ENCODE measurements at places on chromosomes 5 and 9. TPM values are rescaled to one million over a fixed set of nuclear protein-coding genes. Genes with fewer than 3 reads are reported as not detected.

- H3K27ac ChIP-seq: no peak overlapping the region
- peaks cover 4% of the 10 kb centered on the region for H3K4me1 ChIP-seq
- H3K36me3 ChIP-seq: no peaks in the 10 kb centered on the region
- no peaks in the 10 kb centered on the region for H3K27me3 ChIP-seq
Observed at GRCh38 chr5:42842921-42843641, 31.4 kb upstream of the SELENOP start.

DNA sequence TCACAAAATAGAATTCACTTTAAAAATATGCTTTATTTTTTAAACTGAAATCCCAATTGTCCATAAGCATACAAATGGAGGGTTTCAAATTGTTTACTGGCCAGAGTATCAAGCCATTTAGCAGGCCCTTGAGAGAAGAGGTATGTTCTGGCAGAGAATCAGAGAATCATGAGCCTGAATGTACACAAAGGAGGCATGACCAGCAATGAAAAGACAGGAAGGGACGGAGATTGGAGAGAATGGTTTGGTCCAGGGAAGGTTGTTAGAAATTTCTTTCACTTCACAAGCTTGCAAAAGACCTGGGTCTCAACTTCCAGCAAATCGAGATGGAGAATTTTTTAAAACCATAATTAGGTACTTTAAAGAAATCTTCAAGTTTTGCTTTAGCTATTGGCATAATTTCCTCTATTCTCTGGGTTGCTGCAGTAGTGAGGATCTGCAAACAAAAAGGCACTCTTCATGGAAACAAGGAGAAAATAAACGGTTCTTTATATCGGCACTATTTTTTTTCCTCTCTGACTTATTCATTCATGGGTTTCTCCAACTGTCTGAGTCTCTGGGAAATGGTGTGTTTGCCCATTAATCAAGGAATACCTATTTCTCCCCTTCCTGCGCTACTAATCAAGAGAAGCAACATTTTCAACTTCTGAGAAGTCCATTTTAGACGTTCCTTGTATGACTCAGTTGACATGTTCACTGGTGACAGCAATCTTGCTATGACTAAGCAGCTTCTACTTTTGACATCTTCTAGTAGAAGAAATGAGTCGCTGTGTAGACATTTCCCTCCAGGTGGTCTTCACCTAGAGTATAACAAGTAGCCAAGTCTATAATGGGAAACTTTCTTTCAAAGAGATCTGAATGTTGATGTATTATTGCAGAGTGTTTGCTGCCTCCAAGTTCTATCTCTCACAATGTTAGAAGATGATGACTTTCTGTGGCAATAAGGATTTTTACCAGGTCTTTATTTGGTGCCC, 23.1 kb upstream of the ERCC6L2 start:
- H3K36me3 ChIP-seq: no peaks in the 10 kb centered on the region
- no peak overlapping the region for H3K4me3 ChIP-seq
- H3K4me1 ChIP-seq: peaks cover 11% of the 10 kb centered on the region
- H3K27me3 ChIP-seq: no peaks in the 10 kb centered on the region

GRCh38 chr5:85148701-85149100, 764.0 kb upstream of the EDIL3 start:
- no peaks in the 10 kb centered on the region for H3K36me3 ChIP-seq
- H3K4me1 ChIP-seq: no peaks in the 10 kb centered on the region
- no peak for DNase-seq
- no peak overlapping the region for H3K4me3 ChIP-seq

- H3K27me3 ChIP-seq: no peaks in the 10 kb centered on the region
- DNase-seq: no peak
- H3K27ac ChIP-seq: peak overlapping the region; percentile 14
- H3K36me3 ChIP-seq: peaks cover 4% of the 10 kb centered on the region
- peaks cover 29% of the 10 kb centered on the region for H3K4me1 ChIP-seq
Observed at GRCh38 chr9:129171993-129172751, 5.9 kb downstream of the IER5L start.

Gene SPRY4
- 10.3 TPM for total RNA-seq

DNA sequence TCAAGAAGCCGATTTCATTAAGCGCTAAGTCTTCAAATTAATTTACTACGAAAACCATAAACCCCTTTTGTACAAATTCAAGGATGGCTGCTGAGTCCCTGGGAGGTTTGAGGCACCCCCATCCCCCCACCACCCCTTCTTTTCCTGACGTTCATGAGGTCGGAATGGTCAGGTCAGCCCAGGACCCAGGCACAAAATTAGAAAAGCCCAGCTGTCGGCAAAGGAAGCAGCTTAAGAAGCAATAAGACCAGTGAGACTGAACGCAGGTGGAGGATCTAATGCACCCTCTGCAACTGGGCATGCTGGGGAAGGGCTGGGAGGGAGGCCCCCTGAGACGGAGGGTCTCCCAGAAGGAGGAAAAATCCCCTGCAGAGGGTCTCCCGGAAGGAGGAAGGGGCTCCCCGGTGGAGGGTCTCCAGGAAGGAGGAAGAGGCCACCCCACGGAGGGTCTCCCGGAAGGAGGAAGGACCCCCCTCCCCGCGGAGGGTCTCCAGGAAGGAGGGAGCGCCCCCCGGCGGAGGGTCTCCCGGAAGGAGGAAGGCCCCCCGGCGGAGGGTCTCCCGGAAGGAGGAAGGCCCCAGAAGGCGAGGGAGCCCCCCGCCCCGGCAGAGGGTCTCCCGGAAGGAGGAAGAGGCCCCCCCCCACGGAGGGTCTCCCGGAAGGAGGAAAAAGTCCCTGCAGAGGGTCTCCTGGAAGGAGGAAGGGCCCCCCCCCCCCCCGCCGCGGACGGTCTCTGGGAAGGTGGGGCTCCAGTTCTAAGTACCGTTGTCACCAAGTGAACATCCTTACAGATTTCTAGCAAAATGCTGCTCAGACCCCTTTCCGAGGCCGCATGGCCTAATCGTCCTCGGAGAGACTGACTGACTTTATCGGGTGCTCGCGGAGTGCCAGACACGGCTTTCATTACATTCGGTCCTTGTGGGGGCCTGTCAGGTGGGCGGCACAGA, 74.4 kb upstream of the FCN1 start:
- H3K27me3 ChIP-seq: no peaks in the 10 kb centered on the region
- no peak overlapping the region for H3K27ac ChIP-seq
- H3K4me1 ChIP-seq: no peaks in the 10 kb centered on the region
- DNase-seq: no peak
- H3K4me3 ChIP-seq: no peak overlapping the region
- H3K36me3 ChIP-seq: no peaks in the 10 kb centered on the region

Gene HAVCR2
- total RNA-seq: under 0.01 TPM

- peaks cover 10% of the 10 kb centered on the region for H3K4me1 ChIP-seq
- peak overlapping the region; percentile 29 for H3K27ac ChIP-seq
- no peaks in the 10 kb centered on the region for H3K27me3 ChIP-seq
- DNase-seq: no peak
- no peaks in the 10 kb centered on the region for H3K36me3 ChIP-seq
- no peak overlapping the region for H3K4me3 ChIP-seq
Observed at GRCh38 chr9:77953590-77953989, 78.0 kb downstream of the GNAQ start.

Gene CSF1R
- total RNA-seq: 0.36 TPM

DNA sequence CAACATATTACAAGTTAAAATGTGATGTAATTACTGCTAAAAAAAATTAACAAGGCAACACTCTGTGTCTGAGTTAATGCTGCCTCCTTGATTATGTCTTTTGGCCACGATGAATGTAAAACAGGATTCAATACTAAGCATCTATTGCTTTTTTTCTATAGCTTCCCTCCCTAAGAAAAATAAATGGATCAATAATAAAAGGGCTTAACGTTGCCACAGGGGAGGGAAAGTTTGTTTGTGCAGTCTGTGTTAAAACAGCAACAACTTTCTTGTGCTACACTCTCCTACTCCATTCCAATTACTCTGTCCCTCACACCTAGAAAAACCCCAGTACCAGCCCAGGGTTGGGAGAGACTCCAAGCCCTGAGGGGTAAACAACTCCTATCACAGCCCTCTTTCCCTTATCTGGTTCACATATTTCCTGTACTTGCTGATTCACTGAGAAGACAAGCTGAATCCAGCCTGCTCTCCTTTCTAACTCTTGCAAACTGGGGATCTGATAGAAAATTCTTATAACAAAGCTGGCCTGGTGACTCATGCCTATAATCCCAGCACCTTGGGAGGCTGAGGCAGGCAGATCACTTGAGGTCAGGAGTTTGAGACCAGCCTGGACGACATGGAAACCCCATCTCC, 44.8 kb downstream of the PTPN3 start:
- no peak overlapping the region for H3K27ac ChIP-seq
- H3K4me3 ChIP-seq: no peak overlapping the region
- no peaks in the 10 kb centered on the region for H3K27me3 ChIP-seq
- peaks cover 2% of the 10 kb centered on the region for H3K4me1 ChIP-seq

Gene ZDHHC11B
- not detected for total RNA-seq

DNA sequence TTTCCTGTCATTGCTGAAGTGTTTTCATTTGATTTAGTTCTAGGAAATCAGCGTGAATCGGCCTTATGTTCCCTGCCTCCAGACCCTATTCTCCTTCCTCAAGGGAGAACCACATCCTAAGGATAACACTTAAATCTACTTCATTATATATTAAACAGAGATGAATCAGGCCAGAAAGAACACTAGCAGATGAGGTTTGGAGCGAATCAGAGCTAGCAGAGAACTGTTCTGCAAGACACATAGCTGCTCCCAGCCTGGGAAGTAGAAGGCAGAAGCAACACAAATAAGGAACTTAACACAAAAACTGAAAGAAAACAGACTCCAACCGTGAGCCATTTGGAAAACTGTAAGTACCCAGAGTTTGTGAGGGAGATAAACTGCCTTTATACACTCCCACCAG, 718.2 kb downstream of the SEMA5A start:
- no peak overlapping the region for H3K4me3 ChIP-seq
- peak overlapping the region; percentile 75 for H3K27ac ChIP-seq
- H3K4me1 ChIP-seq: peaks cover 25% of the 10 kb centered on the region
- peak; percentile 57 for DNase-seq

- no peak overlapping the region for H3K27ac ChIP-seq
- no peak for DNase-seq
- no peaks in the 10 kb centered on the region for H3K27me3 ChIP-seq
- H3K36me3 ChIP-seq: no peaks in the 10 kb centered on the region
- no peaks in the 10 kb centered on the region for H3K4me1 ChIP-seq
Observed at GRCh38 chr9:85510830-85511504, 230.8 kb downstream of the AGTPBP1 start.

- DNase-seq: no peak
- no peak overlapping the region for H3K4me3 ChIP-seq
- H3K36me3 ChIP-seq: peaks cover 33% of the 10 kb centered on the region
- H3K27ac ChIP-seq: no peak overlapping the region
- no peaks in the 10 kb centered on the region for H3K4me1 ChIP-seq
Observed at GRCh38 chr9:130639124-130639765, 25.1 kb upstream of the PRDM12 start.

Gene FOXD4L3
- total RNA-seq: not detected

- peaks cover 43% of the 10 kb centered on the region for H3K36me3 ChIP-seq
- DNase-seq: peak; percentile 78
- H3K27ac ChIP-seq: peak overlapping the region; percentile 60
- no peaks in the 10 kb centered on the region for H3K27me3 ChIP-seq
Observed at GRCh38 chr5:179795863-179796833, 2.4 kb downstream of the LTC4S start.

Gene F2RL2
- 21.7 TPM for total RNA-seq

DNA sequence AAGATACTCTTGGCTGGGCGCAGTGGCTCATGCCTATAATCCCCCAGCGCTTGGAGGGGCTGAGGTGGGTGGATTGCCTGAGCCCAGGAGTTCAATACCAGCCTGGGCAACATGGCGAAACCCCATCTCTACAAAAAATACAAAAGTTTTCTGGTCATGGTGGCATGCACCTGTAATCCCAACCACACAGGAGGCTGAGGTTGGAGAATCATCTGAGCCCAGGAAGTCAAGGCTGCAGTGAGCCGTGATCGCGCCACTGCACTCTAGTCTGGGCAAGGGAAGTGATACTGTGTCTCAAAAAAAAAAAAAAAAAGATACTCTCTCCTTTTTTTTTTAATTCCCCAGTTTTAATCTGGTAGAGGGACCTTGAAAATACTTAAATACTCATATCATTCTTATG, 15.0 kb downstream of the ANKRD33B start:
- DNase-seq: no peak
- peaks cover 10% of the 10 kb centered on the region for H3K4me1 ChIP-seq
- no peaks in the 10 kb centered on the region for H3K27me3 ChIP-seq
- peaks cover 5% of the 10 kb centered on the region for H3K36me3 ChIP-seq

Gene C5orf52
- not detected for total RNA-seq

Gene DBH
- not detected for total RNA-seq

Gene NR4A3
- total RNA-seq: 1.9 TPM

DNA sequence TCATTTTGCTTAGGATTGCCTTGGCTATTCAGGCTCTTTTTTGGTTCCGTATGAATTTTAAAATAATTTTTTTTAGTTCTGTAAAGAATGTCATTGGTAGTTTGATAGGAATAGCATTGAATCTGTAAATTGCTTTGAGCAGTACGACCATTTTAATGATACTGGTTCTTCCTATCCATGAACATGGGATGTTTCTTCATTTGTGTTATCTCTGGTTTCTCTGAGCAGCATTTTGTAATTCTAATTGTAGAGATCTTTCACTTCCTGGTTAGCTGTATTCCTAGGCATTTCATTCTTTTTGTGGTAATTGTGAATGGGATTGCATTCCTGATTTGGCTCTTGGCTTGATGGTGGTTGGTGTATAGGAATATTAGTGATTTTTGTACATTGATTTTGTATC, 6.3 kb upstream of the UBE2QL1 start:
- H3K27me3 ChIP-seq: no peaks in the 10 kb centered on the region
- no peak overlapping the region for H3K27ac ChIP-seq
- no peaks in the 10 kb centered on the region for H3K36me3 ChIP-seq
- H3K4me3 ChIP-seq: no peak overlapping the region
- DNase-seq: no peak
- H3K4me1 ChIP-seq: no peaks in the 10 kb centered on the region

Gene ANXA2R
- 1.3 TPM for total RNA-seq

DNA sequence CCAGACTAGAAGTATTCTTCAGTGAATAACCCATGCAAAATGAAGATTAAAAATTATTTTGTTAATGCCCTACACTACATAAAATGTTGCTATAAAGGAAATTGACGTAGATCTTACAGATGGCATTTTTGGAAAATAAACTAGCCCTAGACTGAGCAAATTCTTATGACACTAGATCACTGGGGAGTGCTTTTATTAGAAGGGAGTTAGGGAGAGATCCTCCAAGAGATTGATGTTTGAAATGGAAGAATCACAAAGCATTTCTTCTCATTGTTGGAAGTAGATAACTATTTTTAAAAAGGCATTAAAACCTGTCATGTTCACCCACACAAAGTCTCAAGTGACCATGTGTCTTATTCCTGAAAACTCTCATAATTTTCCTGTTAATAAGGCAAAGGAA, 351.1 kb upstream of the TLE4 start:
- no peak overlapping the region for H3K4me3 ChIP-seq
- no peak overlapping the region for H3K27ac ChIP-seq
- no peaks in the 10 kb centered on the region for H3K36me3 ChIP-seq
- peak; percentile 75 for DNase-seq
- H3K27me3 ChIP-seq: no peaks in the 10 kb centered on the region

Gene TMEM38B
- 12.5 TPM for total RNA-seq

DNA sequence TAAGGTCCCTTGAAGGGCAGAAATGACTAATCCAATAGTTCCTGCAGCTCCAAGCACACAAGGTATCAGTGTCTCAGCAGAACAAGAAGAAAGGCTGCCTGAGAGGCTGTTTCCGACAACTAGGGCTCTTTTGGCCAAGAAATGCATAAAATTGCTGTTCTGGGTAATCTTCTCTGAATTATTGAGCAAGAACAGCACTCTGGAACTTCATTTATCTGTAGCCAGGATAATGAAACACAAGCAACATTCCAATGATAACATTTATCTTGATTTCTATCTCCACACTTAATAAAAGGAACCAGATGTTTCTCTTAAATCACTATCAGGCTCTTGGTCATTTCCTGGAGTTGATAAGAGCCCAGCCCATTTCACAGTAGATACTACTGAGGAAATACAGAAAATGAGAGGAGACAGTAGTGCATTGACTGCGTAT, 17.0 kb upstream of the AUH start:
- H3K27me3 ChIP-seq: no peaks in the 10 kb centered on the region
- DNase-seq: peak; percentile 72
- no peaks in the 10 kb centered on the region for H3K36me3 ChIP-seq
